ENCODE measurements at places on chromosomes 6 and 20.

DNA sequence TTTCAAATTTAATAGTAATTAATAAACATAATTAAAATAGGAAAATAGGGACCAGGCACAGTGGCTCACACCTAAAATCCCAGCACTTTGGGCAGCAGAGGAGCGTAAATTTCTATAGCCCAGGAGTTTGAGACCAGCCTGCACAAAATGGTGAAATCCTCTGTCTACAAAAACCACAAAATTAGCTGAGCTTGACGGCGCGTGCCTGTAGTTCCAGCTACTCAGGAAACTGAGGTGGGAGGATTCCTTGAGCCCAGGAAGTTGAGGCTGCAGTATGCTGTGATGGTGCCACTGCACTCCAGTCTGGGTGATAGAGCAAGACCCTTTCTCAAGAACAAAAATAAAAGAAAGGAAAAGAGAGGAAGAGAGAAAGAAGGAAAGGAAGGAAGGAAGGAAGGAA is 1387.0 kb upstream of the ADGRB3 start:
- DNase-seq = no peak

GRCh38 chr6:25961619-25962148 is 918 bp upstream of the TRIM38 start:
- no peak for DNase-seq

DNA sequence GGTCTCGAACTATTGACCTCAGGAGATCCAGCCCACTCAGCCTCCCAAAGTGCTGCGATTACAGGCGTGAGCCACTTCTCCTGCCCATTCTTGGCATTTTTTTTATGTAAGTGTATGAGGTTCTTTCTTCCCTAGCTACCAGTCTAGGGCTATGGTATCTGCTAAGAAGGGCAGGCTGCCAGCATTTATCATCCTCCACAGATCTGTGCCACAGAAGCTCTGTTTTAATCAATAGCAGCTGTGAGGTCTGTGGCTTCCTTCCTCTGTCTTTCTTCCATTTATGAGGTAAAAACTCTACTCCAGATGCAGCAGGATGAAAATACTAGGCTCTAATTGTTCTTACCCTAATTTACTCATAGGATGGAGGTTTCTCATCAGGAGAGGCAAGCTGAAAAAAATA is 1382.4 kb upstream of the ADGRB3 start:
- no peak for DNase-seq

GRCh38 chr6:169185692-169186485 is 67.8 kb downstream of the THBS2 start:
- no peak for DNase-seq

DNA sequence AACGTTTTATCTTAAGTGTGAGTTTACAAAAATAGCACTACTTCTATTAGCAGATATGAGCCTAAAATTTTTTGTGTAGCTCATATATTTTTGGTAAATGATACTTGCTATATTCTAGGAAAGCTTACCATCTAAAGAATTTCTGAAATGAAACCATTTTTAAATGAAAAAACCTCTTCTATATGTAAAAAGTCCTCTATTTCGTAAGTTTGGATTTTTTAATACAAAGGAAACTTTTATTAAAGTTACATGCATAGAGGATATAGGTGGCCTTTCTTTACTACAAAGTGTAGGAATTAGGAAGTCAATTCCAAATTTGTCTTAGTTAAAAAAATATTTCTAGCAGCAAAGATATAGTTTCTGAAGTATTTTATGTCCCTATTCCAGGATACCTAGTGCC is 18.8 kb downstream of the EFHC1 start:
- DNase-seq = no peak

DNA sequence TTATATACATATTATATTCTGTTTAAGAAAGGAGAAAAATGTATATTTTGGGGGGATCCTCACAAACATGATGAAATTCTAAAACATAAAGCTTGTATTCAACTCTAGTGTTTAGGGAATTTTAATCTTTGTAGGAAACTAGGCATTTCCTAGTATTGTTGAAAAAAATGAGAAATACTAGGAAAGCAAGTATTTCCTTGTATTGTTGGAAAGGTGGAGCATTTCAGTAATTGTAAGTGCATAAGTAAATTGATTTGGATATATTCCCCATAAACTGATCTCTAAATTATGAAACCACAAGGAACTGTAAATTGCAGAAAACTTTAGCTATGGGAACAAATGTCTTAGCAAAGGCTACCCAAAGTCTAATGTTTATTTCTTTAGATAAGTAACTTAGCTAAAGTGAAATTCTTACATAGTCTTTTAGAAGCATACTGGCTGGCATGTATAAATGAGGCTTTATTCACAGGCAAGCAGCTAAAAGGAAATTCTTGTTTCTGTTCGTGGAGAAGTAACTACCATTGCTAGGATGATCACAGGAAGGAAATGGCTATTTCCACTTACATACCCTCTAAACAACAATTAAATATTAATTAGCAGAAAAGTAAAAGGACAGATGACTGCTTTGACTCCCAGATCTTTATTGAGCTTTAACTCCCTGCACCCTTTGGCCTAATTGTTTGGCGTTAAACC is 19.9 kb upstream of the NRN1 start:
- DNase-seq = no peak

GRCh38 chr6:122553697-122554096 is 56.5 kb upstream of the PKIB start:
- no peak for DNase-seq

- DNase-seq = no peak
These were observed 163.2 kb downstream of the RALGAPA2 start for GRCh38 chr20:20549267-20549612.

GRCh38 chr6:127761084-127761483 is 139.8 kb downstream of the THEMIS start:
- no peak for DNase-seq

DNA sequence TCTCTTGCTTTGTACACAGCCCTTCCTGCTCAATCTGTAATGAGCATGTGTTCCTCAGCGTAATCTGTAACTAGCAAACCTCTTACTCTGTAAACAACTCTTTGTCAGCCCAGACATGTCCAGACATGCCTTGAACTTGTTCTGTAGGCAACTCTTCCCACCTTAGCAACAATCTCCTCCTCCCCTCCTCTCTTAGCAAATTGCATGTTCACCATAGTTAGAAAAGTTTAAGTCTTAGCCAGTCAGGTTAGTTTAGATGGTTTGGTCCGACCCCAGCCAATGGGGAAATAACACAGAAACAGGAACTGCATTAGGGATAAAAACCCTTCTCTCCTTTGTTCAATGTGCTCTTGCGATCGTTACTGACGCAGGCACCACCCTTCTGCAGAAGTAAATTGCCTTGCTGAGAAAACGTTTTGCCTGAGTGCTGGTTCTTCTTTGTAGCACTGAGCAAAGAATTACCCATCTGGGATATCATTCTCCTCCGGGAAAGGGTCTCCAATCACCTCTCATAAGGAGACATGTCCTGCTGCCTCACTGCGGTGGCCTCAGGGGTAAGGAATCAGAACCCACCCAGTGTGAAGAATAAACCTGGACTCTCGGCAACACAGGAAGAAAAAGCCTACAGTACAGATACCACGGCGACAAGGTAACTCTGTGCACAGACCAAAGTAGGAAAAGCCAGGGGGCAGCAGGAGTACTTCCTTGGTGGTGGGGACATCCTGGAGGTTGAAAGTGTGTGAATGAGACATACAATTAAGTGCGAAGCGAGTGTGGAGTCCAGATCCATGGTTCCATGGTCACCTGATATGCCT is 26.2 kb downstream of the PLN start:
- no peak for DNase-seq

DNA sequence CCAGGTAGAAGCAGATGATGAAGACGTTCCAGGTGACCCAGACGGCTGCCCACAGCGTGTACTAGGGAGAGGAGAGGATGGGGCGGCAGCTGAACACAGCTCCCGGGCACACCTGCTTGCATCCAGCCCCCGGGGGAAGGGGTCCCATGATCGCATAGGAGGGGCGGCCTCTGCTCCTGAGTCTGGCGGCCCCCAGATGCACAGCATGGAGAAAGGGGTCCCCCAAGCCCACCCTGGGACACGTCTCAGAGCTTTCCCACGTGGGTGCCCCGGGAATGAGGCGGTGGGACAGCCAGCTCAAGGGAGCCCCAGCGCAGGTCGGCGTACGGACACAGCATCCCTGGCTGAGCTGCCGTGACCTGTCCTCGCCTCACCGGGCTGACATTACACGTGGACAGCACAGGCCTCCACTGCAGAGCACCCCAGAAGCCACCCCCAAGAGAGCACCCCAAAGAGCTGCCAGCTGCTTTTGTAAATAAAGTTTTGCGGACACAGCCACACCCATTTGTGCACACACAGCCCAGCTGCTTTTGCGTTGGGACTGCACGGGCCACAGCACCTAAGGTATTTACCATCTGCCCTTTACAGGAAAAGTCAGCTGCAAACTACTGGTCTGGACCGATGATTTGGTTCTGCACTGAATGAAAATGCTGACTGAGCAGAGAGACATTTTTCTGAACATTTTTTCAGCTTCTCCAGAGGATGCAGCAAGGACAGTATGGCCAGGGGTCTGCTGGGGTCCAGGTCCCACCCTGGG is 5.2 kb downstream of the NKAIN4 start:
- no peak for DNase-seq

- DNase-seq = no peak
These were observed 116.6 kb upstream of the PROKR2 start for GRCh38 chr20:5433352-5433751.

All from activated CD4-positive, alpha-beta T cell treated with anti-CD3 and anti-CD28 coated beads for 1 hour (primary cell).